ENCODE measurements at places on chromosomes 1 and 21.

GRCh38 chr1:5286244-5286643 lies 631.8 kb downstream of the AJAP1 start:
- no peak for DNase-seq

DNA sequence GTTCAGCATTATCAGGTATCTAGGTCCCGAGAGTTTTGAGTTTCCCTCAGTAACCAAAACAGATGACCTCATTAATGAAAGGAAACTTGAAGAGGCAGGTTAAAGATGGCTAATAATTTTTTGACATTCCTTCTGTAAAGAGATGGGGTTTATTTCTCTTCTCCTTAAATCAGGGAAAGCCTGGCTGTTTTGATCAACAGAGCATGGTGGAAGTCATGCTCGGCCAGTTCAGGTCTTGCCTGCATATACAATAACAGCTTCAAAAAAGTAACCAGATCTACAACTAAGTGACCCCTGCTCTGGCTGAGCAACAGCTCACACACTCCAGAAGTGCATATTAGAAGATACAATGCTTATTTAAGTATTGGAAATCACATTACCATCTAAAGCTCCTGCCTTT lies 36.6 kb upstream of the POU2F1 start:
- DNase-seq = no peak

- no peak for DNase-seq
These were observed 150.1 kb upstream of the SOD1 start for GRCh38 chr21:31509194-31510017.

GRCh38 chr1:236520445-236521005 lies 3.3 kb upstream of the LGALS8 start:
- DNase-seq = no peak

GRCh38 chr1:98693385-98693784 lies 31.9 kb downstream of the SNX7 start:
- DNase-seq = no peak

DNA sequence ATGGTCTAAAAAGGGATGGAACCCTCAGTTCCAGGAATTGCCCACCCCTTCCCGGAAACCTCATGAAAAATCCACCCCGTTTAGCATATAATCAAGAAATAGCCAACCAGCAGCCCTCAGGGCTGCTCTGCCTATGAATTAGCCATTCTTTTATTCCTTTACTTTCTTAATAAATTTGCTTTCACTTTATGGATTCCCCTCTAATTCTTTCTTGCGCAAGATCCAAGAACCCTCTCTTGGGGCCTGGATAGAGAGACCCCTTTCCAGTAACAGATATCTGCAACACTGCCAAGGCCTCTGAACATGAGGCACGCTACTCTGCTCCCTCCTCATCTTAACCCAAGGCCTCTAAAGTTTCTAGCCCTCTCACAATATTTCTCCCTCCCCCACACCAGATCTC lies 58.9 kb upstream of the POU2F1 start:
- DNase-seq = no peak

- peak; percentile 16 for DNase-seq
These were observed 60.6 kb downstream of the GNG4 start for GRCh38 chr1:235588916-235589515.

DNA sequence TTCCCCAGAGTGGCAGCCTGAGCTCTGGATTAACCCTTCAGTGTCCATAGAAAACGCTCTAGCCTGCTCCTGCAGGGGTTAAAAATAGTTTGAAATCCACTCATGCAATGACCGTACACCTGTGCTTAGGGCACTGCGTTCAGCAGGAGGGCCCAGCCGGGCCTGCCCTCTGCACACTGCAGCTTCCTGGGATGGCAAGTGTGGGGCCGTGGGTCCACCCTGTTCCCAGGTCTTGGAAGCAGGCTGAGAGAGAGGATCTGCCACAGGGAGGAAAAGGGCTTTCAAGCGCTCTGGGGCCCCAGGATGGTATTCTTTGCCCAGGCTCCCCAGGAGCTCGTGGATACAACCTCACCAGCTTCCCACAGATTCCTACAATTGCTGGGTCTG lies 1.5 kb upstream of the S100B start:
- DNase-seq = no peak

- no peak for DNase-seq
These were observed 4.4 kb upstream of the ACTRT2 start for GRCh38 chr1:3016641-3017439.

- DNase-seq = no peak
These were observed 63.6 kb downstream of the MAP3K21 start for GRCh38 chr1:233390842-233391737.

- DNase-seq = peak; percentile 35
These were observed 9.0 kb downstream of the HCRTR1 start for GRCh38 chr1:31626223-31627207.

Data from GM04504 (cell line).